ENCODE measurements at places on chromosomes 3 and 15. TPM values are rescaled to one million over a fixed set of nuclear protein-coding genes. Genes with fewer than 3 reads are reported as not detected.
A peak's percentile ranks its signal among the peaks of the same experiment; 100 is the strongest.

GRCh38 chr3:102400142-102400541 is 34.7 kb upstream of the ZPLD1 start:
- no peaks in the 10 kb centered on the region for H3K36me3 ChIP-seq
- H3K27ac ChIP-seq, result no peak overlapping the region
- H3K4me1 ChIP-seq, result no peaks in the 10 kb centered on the region
- H3K4me3 ChIP-seq, result no peak overlapping the region
- no peaks in the 10 kb centered on the region for H3K27me3 ChIP-seq
- no peak for DNase-seq

- no peaks in the 10 kb centered on the region for H3K36me3 ChIP-seq
- no peaks in the 10 kb centered on the region for H3K27me3 ChIP-seq
- H3K4me3 ChIP-seq, result no peak overlapping the region
Observed at GRCh38 chr3:34881026-34881425, 758.3 kb upstream of the ARPP21 start.

- peaks cover 5% of the 10 kb centered on the region for H3K4me1 ChIP-seq
- H3K27me3 ChIP-seq, result no peaks in the 10 kb centered on the region
- H3K36me3 ChIP-seq, result peaks cover 2% of the 10 kb centered on the region
- no peak overlapping the region for H3K27ac ChIP-seq
- peak overlapping the region; percentile 85 for H3K4me3 ChIP-seq
Observed at GRCh38 chr3:150414258-150414657, 6.2 kb downstream of the TSC22D2 start.

- no peak for DNase-seq
- H3K36me3 ChIP-seq, result no peaks in the 10 kb centered on the region
- H3K4me3 ChIP-seq, result no peak overlapping the region
Observed at GRCh38 chr3:134057654-134058110, 28.0 kb upstream of the SLCO2A1 start.

GRCh38 chr15:61084944-61085367 is 144.1 kb downstream of the RORA start:
- no peak overlapping the region for H3K27ac ChIP-seq
- H3K4me1 ChIP-seq, result peaks cover 3% of the 10 kb centered on the region
- DNase-seq, result no peak
- no peaks in the 10 kb centered on the region for H3K27me3 ChIP-seq
- H3K36me3 ChIP-seq, result no peaks in the 10 kb centered on the region
- H3K4me3 ChIP-seq, result no peak overlapping the region

- H3K36me3 ChIP-seq, result no peaks in the 10 kb centered on the region
- peak overlapping the region; percentile 94 for H3K27ac ChIP-seq
- H3K27me3 ChIP-seq, result no peaks in the 10 kb centered on the region
Observed at GRCh38 chr3:194687638-194688199, 2.0 kb downstream of the FAM43A start.

DNA sequence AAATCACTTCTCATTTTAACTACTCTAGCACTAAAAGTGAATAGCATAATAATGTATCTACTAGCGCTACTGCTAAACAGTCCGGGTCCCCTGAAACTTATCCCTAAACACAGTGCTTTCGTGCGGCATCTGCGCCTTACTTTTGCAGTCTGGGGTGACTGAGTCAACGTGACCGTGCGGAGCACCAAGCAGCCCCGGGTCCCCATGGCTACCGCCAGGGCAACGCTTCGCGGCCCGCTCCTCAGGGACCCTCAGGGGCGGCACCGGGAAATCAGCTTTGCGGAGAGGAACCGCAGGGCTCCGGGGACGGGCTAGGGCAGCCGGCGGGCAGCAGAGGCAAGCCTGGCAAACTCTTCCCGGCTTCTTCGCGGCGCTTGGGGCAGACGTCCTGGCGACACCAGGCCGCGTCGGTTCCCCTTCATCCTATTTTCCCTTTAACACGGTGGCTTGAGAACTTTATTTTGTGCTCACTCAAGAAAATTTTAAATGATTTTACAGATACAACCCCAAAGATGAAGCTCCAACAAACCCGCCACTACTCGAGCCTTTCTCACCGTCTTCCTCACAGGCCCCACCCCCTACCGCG is 757 bp upstream of the DIPK2A start:
- H3K27me3 ChIP-seq, result no peaks in the 10 kb centered on the region
- peak overlapping the region; percentile 98 for H3K27ac ChIP-seq
- peaks cover 11% of the 10 kb centered on the region for H3K4me1 ChIP-seq
- peak; percentile 64 for DNase-seq
- peak overlapping the region; percentile 92 for H3K4me3 ChIP-seq

GRCh38 chr15:96150254-96150653 is 180.2 kb upstream of the NR2F2 start:
- no peak for DNase-seq
- no peaks in the 10 kb centered on the region for H3K27me3 ChIP-seq
- no peak overlapping the region for H3K4me3 ChIP-seq
- H3K27ac ChIP-seq, result no peak overlapping the region
- no peaks in the 10 kb centered on the region for H3K36me3 ChIP-seq
- H3K4me1 ChIP-seq, result no peaks in the 10 kb centered on the region

DNA sequence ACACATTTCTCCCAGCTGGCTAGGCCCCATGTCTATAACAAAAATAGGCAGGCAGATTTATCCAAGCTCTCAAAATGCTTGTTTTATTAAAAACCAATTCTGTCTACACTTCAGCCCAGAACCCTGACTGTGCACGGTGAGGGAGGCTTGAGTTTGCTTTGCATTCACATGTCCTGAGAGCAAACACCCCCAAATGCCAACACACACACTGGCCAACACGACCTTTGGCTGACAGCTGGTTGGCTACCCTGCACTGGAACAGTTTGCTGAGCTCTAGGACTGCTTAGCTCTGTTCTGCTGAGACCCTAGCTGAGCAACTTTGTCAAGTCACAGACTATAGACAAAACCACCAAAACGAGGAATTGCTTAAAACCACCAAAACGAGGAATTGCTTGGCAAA is 3.6 kb downstream of the STIMATE start:
- peaks cover 69% of the 10 kb centered on the region for H3K4me1 ChIP-seq
- no peak overlapping the region for H3K27ac ChIP-seq
- no peak overlapping the region for H3K4me3 ChIP-seq
- no peak for DNase-seq

DNA sequence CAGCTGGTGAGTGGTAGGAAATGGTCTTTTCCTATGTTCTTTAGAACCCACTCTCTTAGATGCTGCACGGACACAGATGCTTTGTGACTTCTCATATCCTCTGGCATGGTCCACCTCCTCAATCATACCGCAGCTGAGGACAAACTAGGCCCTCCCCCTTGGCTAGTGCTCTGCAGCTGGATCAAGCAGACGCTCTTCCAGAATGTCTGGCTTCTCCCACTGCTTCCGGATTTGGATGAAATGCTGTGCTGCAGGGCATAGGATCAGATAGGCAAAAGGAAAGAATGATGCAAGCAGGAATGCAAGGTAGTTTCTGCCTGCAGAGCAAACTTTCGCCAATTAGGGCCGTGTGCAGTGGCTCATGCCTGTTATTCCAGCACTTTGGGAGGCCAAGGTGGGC is 75.7 kb upstream of the SLC4A7 start:
- DNase-seq, result peak; percentile 71
- H3K4me3 ChIP-seq, result no peak overlapping the region
- peak overlapping the region; percentile 38 for H3K27ac ChIP-seq
- no peaks in the 10 kb centered on the region for H3K36me3 ChIP-seq
- H3K4me1 ChIP-seq, result no peaks in the 10 kb centered on the region

DNA sequence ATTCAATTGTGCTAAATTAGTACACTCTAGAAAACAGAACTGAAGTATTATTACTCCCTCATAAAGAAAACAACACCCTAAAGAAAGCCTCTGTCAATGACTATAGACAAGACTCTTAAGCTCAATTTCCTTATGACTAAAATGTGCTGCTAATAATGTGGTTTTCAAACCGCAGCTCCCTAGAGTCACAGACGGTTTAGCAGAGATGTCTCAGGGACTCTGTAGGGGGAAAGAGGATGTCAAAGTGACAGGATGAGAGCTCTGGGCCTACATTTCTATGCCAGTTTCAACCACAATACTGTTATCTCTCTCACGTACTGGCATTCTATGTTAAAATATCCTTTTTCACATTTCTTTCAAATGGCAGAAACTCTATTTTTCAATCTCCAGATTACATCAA is 37.6 kb upstream of the WDR49 start:
- H3K4me1 ChIP-seq, result no peaks in the 10 kb centered on the region
- H3K4me3 ChIP-seq, result no peak overlapping the region
- no peak overlapping the region for H3K27ac ChIP-seq
- no peak for DNase-seq
- peaks cover 17% of the 10 kb centered on the region for H3K36me3 ChIP-seq

DNA sequence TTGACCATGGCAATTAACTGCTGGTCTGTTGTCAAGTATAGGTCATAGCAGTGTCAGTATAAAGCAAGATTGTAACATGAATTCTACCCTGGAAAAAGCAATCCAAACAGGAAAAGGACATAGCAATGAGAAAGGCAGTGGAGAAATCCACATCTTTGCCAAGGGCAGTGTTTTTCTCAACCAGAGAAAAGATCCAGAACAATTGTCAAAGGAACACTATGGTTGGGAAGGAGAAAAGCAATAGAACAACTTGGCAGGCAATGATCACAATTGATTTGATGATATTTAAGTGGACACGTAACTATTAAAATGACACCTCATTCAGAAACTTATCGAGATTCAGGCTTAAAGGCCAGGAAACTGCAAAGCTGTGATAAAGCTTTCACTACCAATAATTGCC is 271.1 kb downstream of the DIPK2A start:
- no peak overlapping the region for H3K4me3 ChIP-seq
- no peak overlapping the region for H3K27ac ChIP-seq
- no peaks in the 10 kb centered on the region for H3K36me3 ChIP-seq
- H3K4me1 ChIP-seq, result no peaks in the 10 kb centered on the region
- no peak for DNase-seq

DNA sequence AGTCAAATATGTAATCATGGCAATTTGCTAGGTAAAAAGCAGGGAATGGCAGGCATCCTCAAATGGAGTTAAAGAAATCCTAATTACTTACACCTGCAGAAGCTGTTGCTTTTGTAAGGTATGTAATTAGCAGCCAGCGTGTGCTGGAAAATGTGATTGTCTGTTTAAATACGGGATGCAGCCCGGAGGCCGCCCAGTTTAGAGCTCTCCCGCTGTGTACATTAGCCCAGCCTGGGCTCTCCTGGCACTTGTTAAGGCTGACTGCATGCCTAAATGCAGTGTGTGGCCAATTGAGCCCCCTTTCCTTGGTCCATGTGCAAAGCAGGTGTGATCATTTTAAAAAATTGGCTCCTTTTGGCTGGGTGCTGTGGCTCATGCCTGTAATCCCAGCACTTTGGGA is 9.0 kb downstream of the DPH3 start:
- H3K4me1 ChIP-seq, result no peaks in the 10 kb centered on the region
- H3K36me3 ChIP-seq, result peaks cover 27% of the 10 kb centered on the region
- DNase-seq, result no peak

- H3K27ac ChIP-seq, result no peak overlapping the region
- peaks cover 80% of the 10 kb centered on the region for H3K36me3 ChIP-seq
- no peaks in the 10 kb centered on the region for H3K4me1 ChIP-seq
- H3K27me3 ChIP-seq, result no peaks in the 10 kb centered on the region
Observed at GRCh38 chr15:60460931-60461330, 18.0 kb downstream of the ICE2 start.

DNA sequence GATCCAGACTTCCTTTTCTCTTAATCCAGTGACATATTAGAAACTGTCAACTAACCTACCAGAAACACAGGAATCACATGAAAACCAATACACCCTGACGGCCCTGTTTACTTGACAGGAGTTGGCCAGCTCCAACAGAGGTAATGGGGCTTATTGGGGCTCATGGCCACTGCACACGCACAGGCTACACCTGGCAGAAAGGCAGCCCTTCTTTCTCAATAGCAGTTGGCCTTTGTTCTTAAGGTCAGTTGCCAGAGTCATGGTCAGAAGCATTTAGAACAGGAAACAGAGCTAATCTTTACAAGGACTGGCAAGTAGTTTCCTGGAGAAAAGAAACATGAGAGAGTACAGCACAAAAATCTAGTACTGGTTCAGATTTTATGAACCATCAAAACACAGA is 181.8 kb downstream of the MAGI1 start:
- no peak overlapping the region for H3K4me3 ChIP-seq
- no peaks in the 10 kb centered on the region for H3K27me3 ChIP-seq
- no peaks in the 10 kb centered on the region for H3K36me3 ChIP-seq
- no peak for DNase-seq
- H3K27ac ChIP-seq, result no peak overlapping the region
- H3K4me1 ChIP-seq, result peaks cover 24% of the 10 kb centered on the region

DNA sequence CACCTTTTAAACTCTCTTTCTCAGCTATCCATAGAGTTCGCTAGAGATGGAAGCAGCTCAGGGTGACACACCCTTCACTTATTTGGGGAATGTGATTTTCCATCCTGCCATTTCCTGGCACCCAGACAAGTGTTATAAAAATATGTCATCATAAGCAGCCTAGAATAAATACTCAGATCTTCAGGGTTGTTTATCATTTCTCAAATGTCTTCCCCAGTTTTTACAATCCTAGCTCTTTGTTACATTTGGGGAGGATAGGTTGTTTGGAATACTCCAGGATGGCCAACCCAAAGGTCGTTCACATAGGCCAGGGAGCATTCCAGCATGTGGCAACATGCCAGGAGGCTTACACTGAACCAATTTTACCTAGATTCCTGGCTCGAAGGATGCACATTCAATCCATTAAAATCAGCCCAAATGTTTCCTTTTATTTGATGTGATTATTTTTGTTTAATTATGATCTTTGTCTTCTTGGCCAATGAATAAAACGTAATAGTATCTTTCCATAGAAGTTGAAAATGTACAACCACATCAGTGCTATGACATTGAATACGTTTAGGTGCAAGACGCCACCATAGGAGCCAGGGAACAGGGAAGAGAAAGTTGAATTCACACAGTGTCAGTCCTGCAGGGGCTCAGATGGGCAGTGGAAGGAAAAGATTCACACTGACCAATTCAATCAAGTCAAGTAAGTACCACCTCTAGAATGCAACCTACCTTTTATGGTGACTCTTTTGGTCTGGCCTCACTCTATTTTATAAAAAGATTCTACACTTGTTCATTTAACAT is 537.7 kb upstream of the MDFIC2 start:
- no peak overlapping the region for H3K27ac ChIP-seq
- H3K4me1 ChIP-seq, result peaks cover 3% of the 10 kb centered on the region
- H3K36me3 ChIP-seq, result no peaks in the 10 kb centered on the region
- H3K27me3 ChIP-seq, result no peaks in the 10 kb centered on the region
- no peak overlapping the region for H3K4me3 ChIP-seq
- no peak for DNase-seq

- no peak overlapping the region for H3K27ac ChIP-seq
- no peaks in the 10 kb centered on the region for H3K4me1 ChIP-seq
- no peaks in the 10 kb centered on the region for H3K27me3 ChIP-seq
- peak overlapping the region; percentile 30 for H3K4me3 ChIP-seq
Observed at GRCh38 chr3:112973325-112974177, 1.4 kb downstream of the CD200R1 start.

Gene ATP13A3
- 87.1 TPM for total RNA-seq

Gene GNAT1
- total RNA-seq, result not detected

Gene UBAP1L
- 0.95 TPM for total RNA-seq

Gene ITIH3
- 0.21 TPM for total RNA-seq

Gene CLSTN2
- total RNA-seq, result 7.6 TPM

Gene MINDY4B
- not detected for total RNA-seq

Gene NLGN1
- 27.6 TPM for total RNA-seq

Gene TAGLN3
- total RNA-seq, result 0.66 TPM

Gene HGD
- not detected for total RNA-seq

Gene SLCO3A1
- 26.3 TPM for total RNA-seq

Gene VEPH1
- not detected for total RNA-seq

Measured in heart left ventricle (tissue), 16 donors.